KG1 (cell line): ENCODE measurements at places on chromosomes 7 and 10.

DNA sequence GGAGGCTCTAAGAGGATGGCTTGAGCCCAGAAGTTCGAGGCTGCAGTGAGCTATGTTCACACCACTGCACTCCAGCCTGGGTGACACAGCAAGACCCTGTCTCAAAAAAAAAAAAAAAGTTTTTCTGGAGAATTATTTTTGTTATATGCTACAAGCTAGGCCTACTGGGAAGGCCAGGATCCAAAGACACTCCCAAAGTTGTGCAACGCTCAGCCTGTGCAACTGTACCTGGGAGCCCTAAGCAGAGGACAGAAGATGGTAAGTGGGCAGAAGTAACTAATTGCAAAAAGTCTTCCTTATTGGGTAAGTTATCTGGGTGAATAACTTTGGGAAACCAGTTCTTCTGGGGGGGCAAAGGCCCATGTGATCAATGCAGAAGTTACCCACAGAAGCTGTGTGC is 17.3 kb downstream of the HIP1 start:
- no peak for DNase-seq

- no peak for DNase-seq
Measured at GRCh38 chr7:82816272-82816671, 346.4 kb downstream of the PCLO start.

- DNase-seq, result no peak
Measured at GRCh38 chr7:134327896-134328295, 11.2 kb upstream of the SLC35B4 start.

DNA sequence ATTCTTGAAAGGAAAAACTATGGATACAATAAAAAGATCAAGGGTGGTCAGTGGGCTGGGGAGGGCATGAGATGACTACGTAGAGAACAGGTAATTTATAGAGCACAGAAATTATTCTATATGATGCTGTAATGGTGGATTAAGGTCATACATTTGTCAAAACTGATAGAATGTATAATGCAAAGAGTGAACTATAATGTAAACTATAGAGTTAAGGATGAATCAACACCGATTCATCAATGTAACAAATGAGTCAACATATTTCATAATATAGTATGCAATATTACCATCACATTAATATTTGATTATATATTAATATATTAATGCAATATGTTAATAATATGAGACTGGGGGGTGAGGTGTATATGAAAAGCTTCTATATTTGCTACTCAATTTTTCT is 555.6 kb upstream of the POT1 start:
- DNase-seq, result no peak

- no peak for DNase-seq
Measured at GRCh38 chr10:114489521-114490310, 85.4 kb upstream of the AFAP1L2 start.

GRCh38 chr10:107487284-107487683 is 322.8 kb upstream of the SORCS1 start:
- DNase-seq, result no peak

- DNase-seq, result no peak
Measured at GRCh38 chr7:101232141-101232850, 5.3 kb downstream of the CLDN15 start.

GRCh38 chr7:34309116-34309515 is 348.9 kb upstream of the NPSR1 start:
- no peak for DNase-seq

DNA sequence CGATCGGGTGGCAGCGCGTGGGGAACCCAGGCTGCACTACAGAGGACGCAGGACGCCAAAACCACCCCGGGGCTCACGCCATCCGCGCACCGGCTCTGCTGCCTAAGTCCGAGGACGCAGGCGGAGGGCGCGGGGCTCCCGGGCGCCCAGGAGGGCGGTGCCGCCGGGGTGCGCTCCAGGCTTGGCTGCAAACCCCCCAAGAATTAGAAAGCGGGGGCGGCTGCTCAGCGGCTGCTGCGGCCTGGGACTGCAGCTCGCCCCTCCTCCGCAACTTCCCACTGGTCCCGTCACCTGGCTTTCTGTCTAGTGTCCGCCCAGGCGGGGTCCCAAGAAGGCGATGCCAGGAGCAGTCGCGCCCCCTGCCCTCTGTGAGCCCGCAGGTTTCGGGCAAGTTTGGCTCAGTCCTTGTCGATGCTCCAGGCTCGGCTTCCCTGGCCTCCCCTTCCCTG is 1.7 kb upstream of the POU6F2 start:
- no peak for DNase-seq

DNA sequence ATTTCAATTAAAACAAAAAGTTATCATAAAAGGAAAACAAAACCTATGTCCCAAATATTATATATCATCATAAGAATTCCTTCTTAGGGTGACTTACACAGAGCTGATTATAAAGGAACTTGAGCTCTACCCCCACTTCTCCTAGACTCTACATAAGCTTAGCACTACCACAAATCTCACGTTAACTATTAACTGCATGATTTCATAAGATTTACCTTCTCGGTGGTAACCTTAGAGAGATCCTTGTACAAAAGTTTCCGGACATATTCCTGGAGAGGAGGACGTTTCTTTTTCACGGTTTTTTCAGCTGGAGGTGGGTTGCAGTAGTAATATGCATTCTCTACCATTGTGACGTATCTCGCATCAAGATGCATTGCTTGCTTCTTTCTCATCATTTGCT is 83.7 kb downstream of the UPF2 start:
- DNase-seq, result no peak

GRCh38 chr10:80131499-80131901 is 1.0 kb upstream of the PLAC9 start:
- no peak for DNase-seq

GRCh38 chr7:51308265-51308664 is 8.3 kb downstream of the COBL start:
- no peak for DNase-seq

DNA sequence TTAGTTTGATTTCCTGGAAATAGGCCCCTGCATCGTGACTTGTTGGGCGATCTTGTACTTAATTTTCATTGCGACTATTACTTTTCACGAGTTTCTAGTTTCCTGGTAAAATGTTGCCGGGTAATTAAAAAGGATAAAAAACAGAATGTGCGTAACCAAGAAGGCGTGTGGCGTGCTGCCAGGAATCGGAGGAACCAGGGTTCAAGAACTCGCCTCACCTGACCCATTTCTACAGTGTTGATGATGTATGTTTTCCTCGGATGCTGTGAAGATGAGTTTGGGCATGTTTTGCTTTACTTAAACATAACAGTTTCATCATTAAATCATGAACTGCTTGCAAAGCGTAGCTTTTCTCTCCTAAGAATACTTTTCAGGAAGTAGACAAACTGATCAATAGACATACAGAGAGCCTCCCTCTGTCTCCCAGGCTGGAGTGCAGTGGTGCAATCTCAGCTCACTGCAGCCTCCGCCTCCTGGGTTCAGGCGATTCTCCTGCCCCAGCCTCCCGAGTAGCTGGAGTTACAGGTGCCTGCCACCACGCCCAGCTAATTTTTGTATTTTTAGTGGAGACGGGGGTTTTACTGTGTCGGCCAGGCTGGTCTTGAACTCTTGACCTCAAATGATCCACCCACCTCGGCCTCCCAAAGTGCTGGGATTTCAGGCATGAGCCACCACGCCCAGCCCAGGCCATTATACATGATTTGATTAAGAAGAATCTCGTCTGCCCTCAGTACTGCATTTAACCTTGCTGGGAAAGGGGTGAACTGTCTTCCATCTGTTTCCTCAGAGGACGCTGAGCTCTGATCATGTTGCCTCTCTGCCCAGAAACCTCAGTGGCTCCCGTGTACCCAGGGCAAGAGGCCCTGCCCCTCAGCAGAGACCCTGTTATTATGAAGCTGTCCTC is 9.1 kb downstream of the FOXK1 start:
- no peak for DNase-seq

GRCh38 chr10:16919121-16919982 is 102.1 kb upstream of the RSU1 start:
- DNase-seq, result no peak
